ENCODE measurements at places on chromosomes 13 and 19. TPM values are rescaled to one million over a fixed set of nuclear protein-coding genes. Genes with fewer than 3 reads are reported as not detected.

Gene KLK2
- not detected for total RNA-seq

Gene LYPD5
- total RNA-seq: 3.9 TPM

Gene CDC42EP5
- 46.9 TPM for total RNA-seq

Gene ARL11
- total RNA-seq: 0.89 TPM

Gene NCR1
- total RNA-seq: not detected

Gene ATP8B3
- total RNA-seq: 0.93 TPM

Gene CLEC17A
- total RNA-seq: not detected

Gene CD37
- not detected for total RNA-seq

Gene CNOT3
- total RNA-seq: 15.0 TPM

Gene SIGLECL1
- total RNA-seq: not detected

Gene STK24
- 86.2 TPM for total RNA-seq

Gene ZNF613
- 3.1 TPM for total RNA-seq

Gene N4BP2L1
- 5.9 TPM for total RNA-seq

Gene ZNF552
- total RNA-seq: 4.7 TPM

Gene FBXO27
- total RNA-seq: 0.34 TPM

Gene HRC
- not detected for total RNA-seq

Gene CABP5
- total RNA-seq: not detected
